ENCODE measurements at places on chromosomes 3 and 15.

DNA sequence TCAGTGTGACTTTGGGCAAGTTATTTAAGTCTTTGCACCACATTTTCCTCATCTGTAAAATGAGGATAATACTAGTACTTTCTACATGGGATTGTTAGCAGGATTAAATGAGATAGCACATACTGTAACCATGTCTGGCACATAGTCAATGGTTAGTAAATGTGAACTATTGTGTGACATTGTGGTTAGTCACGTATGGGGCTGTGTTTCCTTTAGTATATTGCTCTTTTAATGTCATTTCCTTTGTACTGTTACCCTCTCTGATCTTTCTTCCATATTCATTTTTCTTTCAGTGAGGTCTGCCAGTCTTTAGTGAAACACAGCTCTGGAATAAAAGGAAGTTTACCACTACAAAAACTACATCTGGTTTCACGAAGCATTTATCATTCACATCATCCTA is 21.4 kb downstream of the OPA1 start:
- DNase-seq = no peak

DNA sequence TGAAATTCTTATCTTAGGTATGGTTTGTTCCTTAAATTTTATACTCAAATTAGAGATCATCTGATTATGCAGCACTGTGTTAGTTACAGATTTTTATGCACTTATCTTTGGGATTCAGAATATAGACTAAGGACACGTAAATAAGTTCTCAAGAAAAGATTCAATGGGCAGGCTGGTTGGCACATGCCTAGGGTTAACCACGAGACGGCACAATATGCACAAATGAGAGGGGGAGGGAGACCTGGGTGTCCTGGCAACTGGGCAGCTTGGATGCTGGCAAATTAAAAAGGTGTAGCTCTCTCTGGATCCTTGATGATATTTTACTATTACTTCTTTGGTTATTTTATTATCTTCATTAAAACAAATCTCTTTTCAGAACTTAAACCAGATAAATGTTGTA is 672 bp downstream of the AADAC start:
- DNase-seq = no peak

- DNase-seq = no peak
Measured at GRCh38 chr15:95327661-95328060, 1002.8 kb upstream of the NR2F2 start.

GRCh38 chr3:100697723-100698285 is 11.5 kb upstream of the TFG start:
- no peak for DNase-seq
